AG09319 (cell line): ENCODE measurements at places on chromosomes 7 and 10.

GRCh38 chr10:80530251-80530650 lies 7.5 kb upstream of the SH2D4B start:
- no peak for DNase-seq

- no peak for DNase-seq
Measured at GRCh38 chr7:23965296-23965695, 255.3 kb downstream of the STK31 start.

GRCh38 chr10:100978901-100979195 lies 8.4 kb downstream of the MRPL43 start:
- no peak for DNase-seq

GRCh38 chr10:61166065-61166464 lies 222.1 kb upstream of the RHOBTB1 start:
- DNase-seq: no peak

DNA sequence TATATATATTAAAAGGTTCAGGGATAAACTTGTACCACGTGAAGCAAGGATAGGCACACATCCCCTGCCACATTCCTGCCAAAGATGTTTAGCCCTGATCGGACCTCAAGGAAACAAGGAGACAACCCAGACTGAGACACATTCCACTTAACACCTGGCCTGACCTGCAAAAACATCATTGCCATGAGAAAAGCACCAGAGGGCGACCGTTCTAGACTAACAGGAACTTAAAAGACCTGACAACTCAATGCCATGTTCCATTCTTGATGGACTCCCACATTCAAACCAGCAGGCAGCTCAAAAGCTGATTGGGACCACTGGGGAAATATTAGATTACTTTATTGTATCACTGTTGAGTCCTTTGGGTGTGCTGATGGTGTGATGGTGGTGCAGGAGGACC lies 8.1 kb upstream of the PDGFA start:
- DNase-seq: no peak

- no peak for DNase-seq
Measured at GRCh38 chr10:16984242-16984641, 145.4 kb downstream of the CUBN start.

GRCh38 chr7:135991322-135991721 lies 14.2 kb upstream of the MTPN start:
- DNase-seq: no peak

DNA sequence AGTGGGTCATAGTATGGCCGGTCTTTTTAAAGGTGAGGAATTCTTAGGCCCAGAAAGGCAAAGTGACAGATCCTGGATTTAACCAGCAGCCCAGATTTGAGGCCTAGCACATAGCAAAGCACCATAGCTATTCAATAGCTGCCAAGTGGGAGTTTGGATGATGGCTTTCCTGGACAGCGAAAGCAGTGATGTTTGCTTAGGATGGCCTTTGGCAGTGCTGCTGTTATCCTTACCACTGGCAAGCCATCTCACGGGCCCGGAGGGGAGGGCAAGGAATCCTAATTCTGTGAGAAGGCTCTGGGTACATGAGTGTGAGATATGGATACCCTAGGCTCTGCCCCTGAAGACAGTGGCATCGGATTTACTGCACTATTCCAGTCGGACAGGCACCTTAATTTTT lies 50.4 kb downstream of the TCF7L2 start:
- DNase-seq: no peak

- no peak for DNase-seq
Measured at GRCh38 chr10:103681617-103682399, 173.6 kb downstream of the SH3PXD2A start.

GRCh38 chr7:29202651-29203069 lies 8.1 kb downstream of the CHN2 start:
- DNase-seq: no peak

DNA sequence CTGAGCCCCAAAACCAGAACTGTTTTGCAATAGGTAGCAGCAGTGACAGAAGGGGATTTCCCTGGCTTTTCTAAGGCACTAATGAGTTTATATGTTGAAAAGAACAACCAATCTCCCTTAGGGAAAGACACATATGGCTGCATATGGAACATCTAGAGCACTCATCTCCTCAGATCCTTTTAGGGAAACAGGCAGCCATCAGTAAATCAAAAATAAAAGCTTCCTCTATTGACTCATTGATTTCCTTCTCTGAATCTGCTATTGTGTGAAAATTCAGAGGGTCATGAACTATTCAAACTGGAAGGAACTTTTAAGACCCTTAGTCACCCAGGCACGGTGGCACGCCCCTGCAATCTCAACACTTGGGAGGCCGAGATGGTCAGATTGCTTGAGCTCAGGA lies 110.9 kb upstream of the NANOS1 start:
- no peak for DNase-seq

GRCh38 chr7:25368599-25369201 lies 140.4 kb upstream of the NPVF start:
- no peak for DNase-seq

DNA sequence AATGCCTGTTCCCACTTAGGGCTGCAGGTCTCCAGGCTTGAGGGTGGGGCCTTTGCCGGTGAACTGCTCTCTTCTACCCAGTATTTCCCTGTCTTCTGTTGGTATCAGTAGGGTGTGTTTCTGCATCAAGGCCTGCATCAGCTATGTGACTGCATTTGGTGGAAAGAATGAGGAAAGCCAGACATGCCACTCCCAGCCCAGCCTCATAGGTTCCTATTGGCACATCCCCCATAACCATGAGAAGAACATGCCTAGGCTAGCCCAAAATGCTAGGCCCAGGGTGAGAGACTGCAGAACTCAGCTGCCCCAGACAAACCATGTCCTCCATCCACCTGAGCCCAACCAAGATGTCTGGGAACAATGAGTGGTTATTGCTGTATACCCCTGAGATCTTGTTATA lies 380.3 kb upstream of the ADARB2 start:
- DNase-seq: no peak

DNA sequence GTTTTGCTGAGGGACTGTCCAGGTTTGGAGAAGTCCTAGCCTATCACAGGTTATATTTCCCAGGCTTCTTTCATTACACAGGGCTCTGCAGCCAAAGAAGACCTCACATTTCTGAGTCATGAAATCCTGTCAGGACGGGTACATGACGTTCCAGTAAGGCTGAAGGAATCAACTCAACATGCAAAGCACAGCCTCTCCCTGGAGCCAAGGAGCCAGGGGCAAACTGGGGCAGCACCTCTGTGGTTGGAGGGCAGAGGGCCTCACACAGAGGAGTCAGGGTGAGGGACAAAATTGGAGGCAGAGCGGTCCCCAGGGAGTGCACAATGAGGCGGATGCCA lies 116.3 kb upstream of the GDF10 start:
- DNase-seq: no peak

GRCh38 chr7:153385502-153385901 lies 626.0 kb downstream of the ACTR3B start:
- no peak for DNase-seq

DNA sequence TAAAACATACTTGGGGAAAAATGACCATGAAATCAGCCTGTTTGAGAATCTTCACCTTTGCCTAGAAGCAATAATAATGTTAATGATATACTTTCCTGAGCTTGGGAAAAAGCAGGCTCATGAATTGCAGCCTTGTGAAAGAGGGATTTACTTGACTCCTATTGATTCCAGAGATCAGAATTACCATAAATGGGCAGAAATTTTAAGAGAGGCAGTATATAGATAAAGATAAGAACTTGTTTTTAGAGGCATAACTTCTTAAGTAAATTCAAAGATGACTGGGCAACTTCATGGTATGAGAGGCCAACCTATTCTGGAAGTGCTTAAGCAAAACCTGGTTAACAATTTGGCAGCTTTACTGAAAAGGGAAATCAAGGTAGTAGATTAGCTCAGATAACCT lies 225.4 kb downstream of the HPSE2 start:
- no peak for DNase-seq

GRCh38 chr7:82390936-82391335 lies 52.6 kb downstream of the CACNA2D1 start:
- DNase-seq: no peak

DNA sequence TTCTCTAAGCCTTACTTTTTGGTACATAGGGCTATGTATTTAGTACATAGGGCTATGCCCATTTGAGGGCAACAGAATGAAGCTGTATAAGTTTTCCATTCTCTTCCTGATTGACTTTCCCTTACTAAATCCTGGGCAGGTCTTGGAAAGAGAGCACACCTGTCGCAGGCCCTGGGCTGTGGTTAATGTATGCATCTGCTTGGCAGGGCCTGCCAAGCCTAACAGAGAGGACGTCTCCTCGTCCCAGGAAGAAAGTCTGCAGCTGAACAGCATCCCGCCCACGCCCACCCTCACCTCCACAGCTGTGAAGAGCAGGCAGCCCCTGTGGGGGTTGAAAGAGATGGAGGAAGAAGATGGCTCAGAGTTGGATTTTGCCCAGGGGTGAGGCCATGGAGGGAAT lies 8.9 kb upstream of the PVRIG start:
- DNase-seq: no peak

- DNase-seq: no peak
Measured at GRCh38 chr7:129767120-129768015, 155.8 kb downstream of the NRF1 start.

DNA sequence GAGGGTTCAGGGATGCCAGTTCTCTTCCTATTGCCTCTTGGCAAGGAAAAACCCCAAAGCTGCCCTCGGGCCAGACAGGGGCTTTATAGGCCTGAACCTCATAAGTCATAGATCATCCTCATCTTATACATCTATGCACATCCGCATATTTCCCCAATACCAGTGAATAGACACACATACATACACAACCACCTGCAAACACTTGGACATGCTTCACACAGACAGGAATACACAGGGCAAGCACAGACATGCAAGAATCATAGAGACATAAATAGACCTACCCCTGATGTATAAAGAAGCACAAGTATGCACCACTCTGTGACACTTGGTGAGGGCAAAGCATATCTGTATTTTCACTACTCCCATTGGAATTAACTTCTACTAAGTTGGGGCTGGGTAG lies 30.7 kb downstream of the MBL2 start:
- DNase-seq: no peak

GRCh38 chr7:134071355-134072331 lies 55.5 kb upstream of the LRGUK start:
- no peak for DNase-seq

DNA sequence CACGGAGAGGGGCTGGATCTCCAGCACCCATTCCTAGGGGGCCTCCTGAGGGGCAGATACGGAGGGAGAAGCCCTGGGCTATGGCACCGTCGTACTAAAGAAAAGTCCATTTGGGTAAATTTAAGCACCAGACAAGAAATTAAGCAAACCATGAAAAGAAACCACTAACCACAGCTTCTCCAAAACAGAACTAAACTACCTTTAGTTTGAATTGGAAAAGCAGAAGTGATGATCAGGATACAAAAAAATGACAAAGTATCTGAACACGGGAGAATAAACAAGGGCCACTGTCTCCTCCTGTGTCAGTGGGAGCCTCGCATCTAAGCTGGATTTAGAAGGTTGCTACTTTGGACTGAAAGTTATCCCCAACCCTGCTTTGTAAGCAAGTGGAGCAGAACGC lies 69.1 kb downstream of the DIP2C start:
- DNase-seq: no peak

DNA sequence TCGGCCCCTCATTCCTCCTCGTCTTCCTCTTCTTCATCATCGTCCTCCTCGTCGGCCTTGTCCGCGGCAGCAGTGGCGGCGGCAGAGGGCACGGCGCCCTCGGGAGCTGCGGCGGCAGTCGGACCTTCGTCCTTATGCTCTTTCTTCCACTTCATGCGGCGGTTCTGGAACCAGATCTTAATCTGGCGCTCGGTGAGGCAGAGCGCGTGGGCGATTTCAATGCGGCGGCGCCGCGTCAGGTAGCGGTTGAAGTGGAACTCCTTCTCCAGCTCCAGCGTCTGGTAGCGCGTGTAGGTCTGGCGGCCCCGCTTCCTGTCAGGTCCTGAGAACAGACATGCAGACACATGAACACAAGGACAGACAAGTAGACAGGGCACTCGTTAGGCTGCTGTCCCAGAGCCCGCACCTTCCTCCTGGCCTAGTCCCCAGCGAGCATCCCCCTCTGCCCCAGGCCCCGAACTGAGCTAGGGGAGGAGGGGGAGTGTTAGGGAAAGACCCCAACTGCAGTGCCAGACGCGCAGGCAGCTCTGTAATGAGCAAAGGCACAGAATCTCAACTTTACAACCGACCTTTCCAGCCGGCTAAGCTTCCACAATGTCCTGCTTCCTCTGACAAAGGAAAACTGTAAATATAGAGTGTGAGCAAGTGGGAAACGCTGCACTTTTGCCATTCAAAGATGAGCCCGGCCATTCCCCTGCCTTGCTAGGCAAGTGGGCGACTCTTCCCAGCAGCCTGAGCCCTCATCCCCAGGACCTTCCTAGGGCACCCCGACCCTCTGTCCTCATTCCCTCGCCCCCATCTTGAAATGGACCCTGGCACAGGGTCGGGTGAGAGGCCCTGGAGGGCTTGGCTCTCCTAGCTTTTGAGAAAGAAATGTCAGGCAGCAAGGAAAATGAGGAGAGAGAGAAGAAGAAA lies 1.3 kb downstream of the HOXA7 start:
- no peak for DNase-seq

DNA sequence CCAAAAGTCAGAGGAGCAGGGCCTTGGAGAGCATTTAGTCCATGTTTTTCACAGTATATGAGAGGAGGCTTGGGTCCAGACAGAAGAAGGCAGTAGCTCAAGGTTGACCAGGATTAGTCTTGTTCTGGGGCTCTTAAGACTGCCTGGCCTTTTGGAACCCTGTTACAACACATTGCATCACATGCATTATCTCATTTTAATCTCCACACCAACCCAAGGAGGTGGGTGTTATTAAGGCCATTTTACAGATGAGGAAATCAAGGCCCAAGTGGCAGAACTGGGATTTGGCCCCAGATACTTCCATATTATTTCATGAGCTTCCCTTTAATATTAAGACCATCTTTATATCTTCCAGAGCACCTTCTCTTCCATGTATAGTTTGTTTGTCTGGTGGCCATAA lies 38.8 kb downstream of the RPS24 start:
- DNase-seq: no peak

GRCh38 chr10:79133416-79133815 lies 64.7 kb downstream of the ZMIZ1 start:
- DNase-seq: no peak

DNA sequence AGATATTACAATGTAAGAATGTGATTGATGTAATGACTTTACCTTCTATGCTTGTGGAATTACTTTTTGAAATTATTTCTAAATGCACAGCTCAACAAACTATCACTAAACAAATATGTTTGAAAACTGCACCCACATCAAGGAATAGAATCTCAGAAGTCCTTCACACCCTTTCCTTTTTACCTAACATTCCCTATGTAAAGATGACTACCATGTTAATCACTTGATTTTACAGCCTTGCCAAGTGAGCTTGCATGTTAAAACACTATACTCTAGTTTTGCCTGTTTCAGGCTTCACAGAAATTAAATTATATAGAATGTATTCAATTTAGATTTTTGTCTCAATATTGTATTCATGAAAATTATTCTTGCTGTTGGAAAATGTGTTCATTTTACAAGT lies 1169.4 kb upstream of the CELF2 start:
- DNase-seq: no peak

DNA sequence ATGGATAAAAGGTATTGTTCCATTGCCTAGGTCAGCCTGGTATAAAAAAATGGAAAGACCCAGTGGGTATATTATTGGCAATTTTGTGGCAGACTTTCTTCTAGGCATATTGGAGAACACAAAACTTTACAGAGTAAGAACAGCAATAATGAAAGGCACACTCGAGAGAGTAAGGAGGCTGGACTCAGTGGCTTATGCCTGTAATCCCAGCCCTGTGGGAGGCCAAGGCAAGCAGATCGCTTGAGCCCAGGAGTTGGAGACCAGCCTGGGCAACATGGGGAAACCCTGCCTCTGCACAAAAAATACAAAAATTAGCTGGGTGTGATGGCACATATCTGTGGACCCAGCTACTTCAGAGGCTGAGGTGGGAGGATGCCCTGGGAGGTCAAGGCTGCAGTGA lies 158.2 kb downstream of the FAM107B start:
- DNase-seq: no peak

GRCh38 chr10:132383101-132383500 lies 13.9 kb upstream of the PWWP2B start:
- no peak for DNase-seq
